ENCODE measurements at places on chromosomes 5 and 9. TPM values are rescaled to one million over a fixed set of nuclear protein-coding genes. Genes with fewer than 3 reads are reported as not detected.

- no peak for DNase-seq
- H3K27me3 ChIP-seq, result no peaks in the 10 kb centered on the region
- no peak overlapping the region for H3K27ac ChIP-seq
- H3K4me3 ChIP-seq, result no peak overlapping the region
- H3K4me1 ChIP-seq, result no peaks in the 10 kb centered on the region
These were observed 58.4 kb downstream of the TEX10 start for GRCh38 chr9:100294341-100294740.

- peak; percentile 95 for DNase-seq
- peaks cover 4% of the 10 kb centered on the region for H3K4me1 ChIP-seq
- no peaks in the 10 kb centered on the region for H3K36me3 ChIP-seq
- H3K4me3 ChIP-seq, result peak overlapping the region; percentile 73
- H3K27ac ChIP-seq, result no peak overlapping the region
These were observed 704 bp downstream of the SUSD1 start for GRCh38 chr9:112174222-112174964.

DNA sequence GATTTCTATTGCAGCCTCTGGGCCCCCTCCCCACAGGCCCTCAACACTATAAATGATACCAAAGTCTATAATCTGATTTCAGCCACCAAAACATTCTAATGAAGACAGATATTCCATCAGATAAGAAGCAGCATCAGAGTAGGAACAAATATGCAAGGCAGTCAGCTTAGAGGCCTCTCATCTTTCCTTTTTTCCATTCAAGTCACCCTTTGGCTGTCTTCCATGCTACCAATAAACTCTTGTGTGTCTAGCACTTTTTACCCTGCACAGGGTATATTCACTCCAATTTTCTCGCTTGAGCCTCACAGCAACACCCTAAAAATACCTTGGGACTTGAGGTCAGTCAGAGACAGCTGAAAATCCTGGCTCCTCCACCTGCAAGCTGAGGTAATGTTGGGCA, 193.7 kb downstream of the BRINP1 start:
- H3K4me1 ChIP-seq, result no peaks in the 10 kb centered on the region
- H3K27ac ChIP-seq, result no peak overlapping the region
- no peaks in the 10 kb centered on the region for H3K27me3 ChIP-seq
- DNase-seq, result no peak

GRCh38 chr5:2756211-2757152, 5.0 kb upstream of the IRX2 start:
- H3K27me3 ChIP-seq, result no peaks in the 10 kb centered on the region
- H3K27ac ChIP-seq, result peak overlapping the region; percentile 11
- H3K4me3 ChIP-seq, result peak overlapping the region; percentile 79
- peak; percentile 98 for DNase-seq
- H3K36me3 ChIP-seq, result no peaks in the 10 kb centered on the region
- H3K4me1 ChIP-seq, result peaks cover 26% of the 10 kb centered on the region

DNA sequence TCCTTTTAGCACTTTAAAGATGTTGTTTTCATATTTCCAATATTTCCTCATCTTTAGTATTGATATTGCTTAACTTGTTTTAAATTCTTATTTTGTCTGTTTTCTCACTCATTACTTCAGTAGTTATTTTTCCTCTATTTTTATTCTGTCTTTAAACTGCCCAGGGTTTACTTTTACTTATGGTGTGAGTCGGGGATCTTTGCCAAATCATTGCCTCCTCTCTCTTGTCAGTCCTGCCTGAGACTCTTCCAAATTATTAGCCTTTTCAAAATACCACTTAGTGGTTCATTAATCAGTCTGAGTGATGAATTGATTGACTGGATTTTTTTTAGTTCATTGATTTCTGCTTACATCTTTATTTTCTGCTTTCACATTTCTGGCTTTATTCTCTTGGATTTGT, 72.9 kb downstream of the SH3GL2 start:
- H3K4me1 ChIP-seq, result no peaks in the 10 kb centered on the region
- no peak overlapping the region for H3K27ac ChIP-seq
- no peak for DNase-seq
- no peak overlapping the region for H3K4me3 ChIP-seq
- H3K27me3 ChIP-seq, result no peaks in the 10 kb centered on the region
- no peaks in the 10 kb centered on the region for H3K36me3 ChIP-seq

DNA sequence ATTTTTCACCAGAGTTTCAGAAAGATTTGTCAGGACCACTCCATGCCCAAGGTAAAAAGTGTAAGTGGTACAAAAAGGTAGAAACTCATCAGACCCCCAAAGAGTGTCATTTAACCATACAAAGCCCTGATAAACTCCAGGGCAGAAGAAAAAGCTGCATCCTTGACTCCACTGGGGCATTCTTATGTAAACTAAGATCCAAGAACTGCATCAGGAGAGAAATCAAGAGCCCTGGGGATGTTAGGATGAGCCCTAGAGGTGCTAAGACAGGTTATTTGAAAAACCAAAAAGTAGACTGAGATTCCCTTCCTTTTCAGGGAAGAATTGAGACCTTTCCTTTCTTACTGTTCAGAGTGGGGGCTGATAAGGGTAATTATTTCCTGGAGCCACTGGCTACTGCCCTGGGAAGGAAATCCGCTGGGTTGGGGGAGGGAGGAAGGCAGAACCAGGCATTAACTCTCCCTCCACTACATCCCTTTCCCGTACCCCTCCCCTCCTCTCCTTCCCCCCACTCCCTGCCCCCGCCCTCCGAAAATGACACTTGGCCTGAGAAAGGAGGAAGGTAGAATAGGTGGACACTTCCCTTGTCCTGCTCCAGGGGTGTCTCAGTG, 54.7 kb downstream of the FXN start:
- no peak overlapping the region for H3K27ac ChIP-seq
- no peaks in the 10 kb centered on the region for H3K27me3 ChIP-seq
- H3K4me3 ChIP-seq, result no peak overlapping the region
- H3K36me3 ChIP-seq, result no peaks in the 10 kb centered on the region
- DNase-seq, result no peak

DNA sequence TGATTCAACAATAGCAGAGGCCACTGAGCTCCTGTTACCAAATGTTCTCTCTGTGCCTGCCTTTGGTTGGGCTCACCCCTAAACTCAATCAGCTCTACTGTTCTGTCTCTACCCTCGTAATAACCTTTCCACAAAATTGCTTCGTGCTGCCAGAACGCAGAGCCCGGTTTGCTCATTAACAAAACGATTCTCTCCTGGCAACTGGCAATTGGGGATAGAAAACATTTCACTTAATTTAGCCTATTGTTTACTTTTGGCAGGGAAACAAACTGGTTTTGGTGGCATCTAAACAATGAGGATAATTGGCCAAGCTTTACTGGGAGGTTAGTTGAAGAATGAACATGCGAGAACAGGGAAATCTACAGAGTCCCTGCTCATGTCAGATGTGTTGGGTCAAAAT, 56.6 kb downstream of the SLC28A3 start:
- H3K27me3 ChIP-seq, result peaks cover 8% of the 10 kb centered on the region
- no peaks in the 10 kb centered on the region for H3K36me3 ChIP-seq
- no peak overlapping the region for H3K27ac ChIP-seq

DNA sequence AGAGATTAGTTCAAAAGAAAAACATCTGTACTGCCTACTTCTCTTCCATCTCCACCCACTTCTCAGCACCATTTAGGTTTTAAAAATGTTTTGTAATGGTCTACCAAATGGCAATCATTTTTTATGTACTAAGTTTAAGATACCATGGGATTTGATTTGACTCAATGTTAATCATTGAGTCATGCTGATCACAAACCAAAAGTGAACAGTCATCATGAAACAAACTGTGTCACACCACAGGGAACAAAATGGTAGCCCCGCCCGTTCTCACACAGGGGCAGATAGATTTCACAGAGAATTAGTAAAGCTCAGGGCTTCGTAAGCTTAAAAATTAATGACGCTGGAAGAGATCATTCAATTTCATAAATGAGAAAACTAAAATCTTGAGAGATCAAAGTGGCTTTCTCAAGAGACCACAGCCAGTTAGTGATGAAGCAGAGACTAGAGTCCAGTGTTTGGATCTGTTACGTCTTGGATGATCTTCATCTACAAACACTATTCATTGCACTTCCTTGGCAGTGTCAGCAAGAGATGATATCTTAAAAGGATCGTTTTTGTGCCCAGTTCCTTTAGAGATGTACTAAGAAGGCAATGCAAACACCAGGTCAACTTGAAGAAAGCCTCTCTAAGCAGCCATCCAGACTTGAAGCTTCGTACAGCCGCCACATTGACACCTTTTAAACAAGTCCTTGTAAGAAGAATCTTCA, 33.9 kb upstream of the TRIO start:
- H3K4me1 ChIP-seq, result peaks cover 53% of the 10 kb centered on the region
- H3K36me3 ChIP-seq, result no peaks in the 10 kb centered on the region
- peak overlapping the region; percentile 56 for H3K4me3 ChIP-seq
- DNase-seq, result no peak

GRCh38 chr9:29826421-29826820, 2253.1 kb upstream of the C9orf72 start:
- no peak overlapping the region for H3K4me3 ChIP-seq
- no peaks in the 10 kb centered on the region for H3K27me3 ChIP-seq
- no peak overlapping the region for H3K27ac ChIP-seq

DNA sequence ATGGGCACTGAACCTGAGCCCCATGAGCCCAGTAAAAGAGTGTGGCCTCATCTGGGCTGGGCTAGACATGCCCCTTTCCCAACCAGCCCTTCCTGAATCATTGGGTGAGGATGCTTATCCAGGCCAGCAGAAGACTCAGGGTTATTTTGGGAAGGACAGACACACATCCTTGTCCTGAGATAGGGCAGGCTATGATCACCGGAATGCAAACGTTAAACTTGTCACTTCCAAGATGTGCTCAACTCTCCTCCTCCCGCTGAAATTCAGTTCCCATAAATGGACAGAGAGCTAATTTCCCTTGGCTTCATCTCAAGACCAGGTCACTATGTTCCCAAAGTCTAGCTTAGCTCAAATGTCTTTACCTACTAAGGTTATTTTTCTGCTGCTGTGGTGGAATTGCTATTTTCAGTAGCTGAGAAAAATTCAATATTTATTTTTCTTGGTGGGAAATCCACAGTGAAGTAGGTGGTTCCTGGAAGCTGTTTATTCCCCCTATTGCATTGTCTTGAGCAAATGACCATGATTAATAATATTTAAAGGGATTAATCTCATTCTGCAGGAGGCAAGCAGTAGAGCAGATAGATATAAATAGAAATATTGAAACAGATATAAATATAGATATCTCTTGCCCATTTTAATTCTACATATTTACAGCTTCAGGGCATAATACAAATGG, 70.0 kb downstream of the NXNL2 start:
- H3K27ac ChIP-seq, result no peak overlapping the region
- peaks cover 3% of the 10 kb centered on the region for H3K4me1 ChIP-seq
- DNase-seq, result no peak
- H3K27me3 ChIP-seq, result no peaks in the 10 kb centered on the region

GRCh38 chr5:109916481-109917153, 226.9 kb downstream of the MAN2A1 start:
- H3K27ac ChIP-seq, result no peak overlapping the region
- no peaks in the 10 kb centered on the region for H3K4me1 ChIP-seq
- H3K4me3 ChIP-seq, result no peak overlapping the region
- no peaks in the 10 kb centered on the region for H3K36me3 ChIP-seq

GRCh38 chr9:84969084-84969483, 299.6 kb downstream of the NTRK2 start:
- no peak overlapping the region for H3K27ac ChIP-seq
- no peak for DNase-seq

- H3K4me3 ChIP-seq, result no peak overlapping the region
- H3K27me3 ChIP-seq, result no peaks in the 10 kb centered on the region
- H3K4me1 ChIP-seq, result peaks cover 10% of the 10 kb centered on the region
- peak; percentile 50 for DNase-seq
- no peak overlapping the region for H3K27ac ChIP-seq
- H3K36me3 ChIP-seq, result peaks cover 13% of the 10 kb centered on the region
These were observed 125.9 kb downstream of the RGS3 start for GRCh38 chr9:113589407-113589806.

DNA sequence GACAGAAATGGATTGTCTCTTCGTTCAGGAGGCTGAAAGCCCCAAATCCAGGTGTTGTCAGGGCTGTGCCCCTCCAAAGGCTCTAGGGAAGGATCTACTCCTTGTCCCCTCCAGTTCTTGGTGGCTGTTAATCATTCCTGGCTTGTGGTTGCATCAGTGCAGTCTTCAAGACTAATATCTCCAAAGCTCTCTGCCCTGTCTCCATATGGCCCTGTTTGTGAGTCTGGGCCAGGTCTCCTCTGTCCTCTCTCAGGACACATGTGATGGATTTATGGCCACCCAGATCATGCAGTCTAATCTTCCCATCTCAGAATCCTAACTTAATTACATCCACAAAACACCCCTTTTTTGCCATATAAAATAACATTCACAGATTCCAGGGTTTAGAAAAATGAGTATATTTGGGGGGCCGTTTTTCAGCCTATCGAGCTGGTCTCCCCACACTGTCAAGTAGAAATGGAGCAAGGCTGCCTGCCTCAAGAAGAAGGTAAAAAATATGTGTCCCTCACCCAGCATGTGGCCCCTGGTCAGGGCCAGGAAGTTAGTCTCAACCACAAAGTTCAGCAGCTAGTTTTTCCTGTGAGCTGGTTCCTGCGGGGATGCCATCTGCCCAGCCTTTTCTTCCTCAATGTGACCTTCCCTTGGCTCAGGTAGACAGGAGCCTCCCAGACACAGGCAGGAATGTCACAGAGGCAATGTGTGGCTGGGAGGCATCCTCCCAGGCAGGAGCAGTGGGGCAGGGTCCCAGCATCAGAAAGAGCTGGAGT, 509.4 kb downstream of the IRX1 start:
- H3K36me3 ChIP-seq, result no peaks in the 10 kb centered on the region
- H3K4me3 ChIP-seq, result no peak overlapping the region
- H3K27me3 ChIP-seq, result no peaks in the 10 kb centered on the region
- H3K27ac ChIP-seq, result no peak overlapping the region
- no peak for DNase-seq

GRCh38 chr9:71694332-71694731, 74.0 kb downstream of the CEMIP2 start:
- H3K27me3 ChIP-seq, result no peaks in the 10 kb centered on the region
- H3K27ac ChIP-seq, result no peak overlapping the region
- no peak overlapping the region for H3K4me3 ChIP-seq
- H3K36me3 ChIP-seq, result peaks cover 71% of the 10 kb centered on the region
- DNase-seq, result no peak

DNA sequence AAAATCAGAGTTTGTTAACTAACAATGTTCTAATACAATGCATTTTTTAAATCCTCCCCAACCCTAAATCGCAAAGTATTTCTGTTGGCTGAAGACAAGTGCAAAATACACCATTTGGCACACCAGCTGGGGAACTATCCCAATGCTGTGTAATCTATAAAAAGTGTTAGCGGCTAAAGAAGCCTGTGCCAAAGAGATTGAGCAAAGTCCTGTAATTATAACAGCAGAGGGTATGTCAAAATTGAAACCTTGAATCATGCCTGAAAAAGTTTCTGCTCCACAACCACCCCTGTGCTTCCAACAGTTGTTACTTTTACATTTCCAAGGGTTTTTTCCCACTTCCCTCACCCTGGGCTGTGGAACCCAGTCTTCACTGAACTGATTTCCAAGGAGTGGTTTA, 83.1 kb upstream of the PLPP6 start:
- no peak overlapping the region for H3K4me3 ChIP-seq
- peaks cover 51% of the 10 kb centered on the region for H3K36me3 ChIP-seq
- no peak for DNase-seq
- no peak overlapping the region for H3K27ac ChIP-seq
- no peaks in the 10 kb centered on the region for H3K4me1 ChIP-seq
- no peaks in the 10 kb centered on the region for H3K27me3 ChIP-seq

The JADE2 gene
- 26.8 TPM for total RNA-seq

The NRARP gene
- total RNA-seq, result under 0.01 TPM

The INSL4 gene
- not detected for total RNA-seq

The SURF2 gene
- 10.3 TPM for total RNA-seq

The C9orf50 gene
- 0.36 TPM for total RNA-seq

The MLANA gene
- total RNA-seq, result under 0.01 TPM

The OTP gene
- under 0.01 TPM for total RNA-seq

The CRHBP gene
- under 0.01 TPM for total RNA-seq

The TTLL11 gene
- total RNA-seq, result 8.0 TPM

All from osteoblast (primary cell).